ENCODE measurements at places on chromosomes 3 and 15.

GRCh38 chr15:57345584-57345983 is 30.7 kb upstream of the CGNL1 start:
- no peak overlapping the region for H3K4me3 ChIP-seq
- no peaks in the 10 kb centered on the region for H3K36me3 ChIP-seq
- H3K27ac ChIP-seq: no peak overlapping the region
- peak; percentile 24 for DNase-seq

DNA sequence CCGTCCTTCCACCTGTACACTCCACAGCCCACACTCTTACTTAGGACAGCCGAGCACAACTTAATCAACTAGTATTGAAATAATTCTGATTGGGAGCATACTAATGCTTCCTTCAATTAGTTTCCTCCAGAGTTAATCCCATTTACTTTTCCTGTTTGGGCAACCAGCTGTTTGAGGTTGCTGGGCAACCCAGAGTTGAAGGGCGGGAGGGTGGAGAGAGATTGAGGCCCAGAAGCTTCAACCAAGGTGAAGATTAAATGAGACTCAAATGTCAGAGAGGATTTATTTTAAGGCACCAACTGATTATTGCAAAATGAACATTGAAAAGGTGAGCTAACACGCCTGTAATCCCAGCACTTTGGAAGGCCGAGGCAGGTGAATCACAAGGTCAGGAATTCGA is 428.5 kb upstream of the SEMA6D start:
- H3K27me3 ChIP-seq: peaks cover 2% of the 10 kb centered on the region
- no peaks in the 10 kb centered on the region for H3K36me3 ChIP-seq
- no peak overlapping the region for H3K27ac ChIP-seq
- no peaks in the 10 kb centered on the region for H3K4me1 ChIP-seq

GRCh38 chr15:55799291-55800212 is 56.6 kb upstream of the PRTG start:
- no peak overlapping the region for H3K4me3 ChIP-seq
- DNase-seq: peak; percentile 42
- H3K27ac ChIP-seq: no peak overlapping the region
- no peaks in the 10 kb centered on the region for H3K27me3 ChIP-seq

- peak; percentile 51 for DNase-seq
- peaks cover 85% of the 10 kb centered on the region for H3K36me3 ChIP-seq
- H3K4me3 ChIP-seq: no peak overlapping the region
- H3K27me3 ChIP-seq: no peaks in the 10 kb centered on the region
Observed at GRCh38 chr15:92934716-92935115, 34.6 kb downstream of the CHD2 start.

DNA sequence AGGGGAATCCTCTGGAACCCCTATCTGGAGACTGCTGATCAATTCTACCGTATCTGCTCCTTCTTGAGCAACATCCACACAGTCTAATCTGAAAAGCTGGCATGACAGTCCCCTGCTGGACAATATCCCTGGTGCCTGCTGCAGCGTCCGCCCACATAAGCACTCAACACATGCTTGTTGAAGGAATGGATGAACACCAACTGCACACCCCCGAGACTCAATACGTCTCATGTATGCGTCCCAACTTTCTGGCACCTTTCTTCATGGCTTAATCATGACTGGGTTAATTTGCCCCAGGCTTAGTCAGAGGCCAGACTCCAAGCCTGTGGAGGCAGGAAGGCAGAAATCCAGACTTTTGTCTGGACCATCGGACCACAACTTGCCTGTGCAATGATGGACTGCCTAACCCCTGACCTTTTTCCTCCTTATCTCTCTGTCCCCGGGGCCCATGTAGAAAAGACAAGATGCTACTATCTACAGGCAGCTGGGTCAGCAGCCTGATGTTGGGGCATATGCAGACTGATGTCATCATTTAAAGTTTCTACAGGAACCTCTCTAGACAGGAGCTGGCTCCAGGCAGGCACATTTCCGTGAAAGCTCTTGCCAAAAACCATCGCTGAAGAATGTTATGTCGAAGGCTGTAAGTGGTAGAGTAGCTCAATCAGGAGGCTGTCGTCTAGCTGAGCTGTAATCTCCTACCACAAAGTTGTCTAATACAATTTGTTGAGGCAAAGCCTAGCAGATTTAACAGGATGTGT is 114.1 kb upstream of the TPM1 start:
- H3K27me3 ChIP-seq: no peaks in the 10 kb centered on the region
- H3K36me3 ChIP-seq: no peaks in the 10 kb centered on the region
- no peak overlapping the region for H3K4me3 ChIP-seq
- H3K27ac ChIP-seq: no peak overlapping the region
- no peaks in the 10 kb centered on the region for H3K4me1 ChIP-seq
- DNase-seq: no peak

GRCh38 chr3:136637176-136637575 is 115.0 kb downstream of the STAG1 start:
- H3K27ac ChIP-seq: no peak overlapping the region
- DNase-seq: no peak
- H3K4me1 ChIP-seq: no peaks in the 10 kb centered on the region
- H3K36me3 ChIP-seq: no peaks in the 10 kb centered on the region

- no peak overlapping the region for H3K4me3 ChIP-seq
- H3K36me3 ChIP-seq: no peaks in the 10 kb centered on the region
- H3K4me1 ChIP-seq: no peaks in the 10 kb centered on the region
- H3K27me3 ChIP-seq: no peaks in the 10 kb centered on the region
Observed at GRCh38 chr15:35973029-35973428, 427.1 kb upstream of the DPH6 start.

- H3K36me3 ChIP-seq: no peaks in the 10 kb centered on the region
- DNase-seq: peak; percentile 87
- H3K4me1 ChIP-seq: peaks cover 59% of the 10 kb centered on the region
Observed at GRCh38 chr3:151171145-151171757, 31.8 kb downstream of the GPR171 start.
